Activated CD4-positive, alpha-beta memory T cell treated with anti-CD3 and anti-CD28 coated beads, Interleukin-2, amount 10 ng/mL, durations not matched to agents 7 days and 5 days (primary cell): ENCODE measurements at places on chromosomes 11 and 22. TPM values are rescaled to one million over a fixed set of nuclear protein-coding genes. Genes with fewer than 3 reads are reported as not detected.

DNA sequence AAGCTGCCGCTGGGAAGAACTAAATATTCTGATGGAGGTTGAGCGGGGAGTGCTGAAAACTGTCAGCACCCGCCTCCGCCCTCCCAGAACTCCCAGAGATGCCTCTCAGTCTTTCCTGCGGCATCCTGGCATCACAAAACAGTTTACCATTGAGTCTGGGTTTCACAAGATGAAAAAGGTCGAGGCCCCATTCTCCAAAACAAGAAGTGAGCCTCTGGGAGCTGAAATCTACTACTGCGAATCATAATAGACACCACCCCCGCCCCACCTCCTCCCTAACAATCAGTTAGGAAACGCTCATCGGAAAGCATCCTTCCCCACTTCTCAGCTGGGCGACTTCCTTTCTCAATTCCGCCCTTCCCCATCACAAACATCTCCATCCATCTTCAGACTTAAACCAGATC, 1.0 kb downstream of the SUN2 start:
- DNase-seq, result no peak

GRCh38 chr11:117914991-117915618, 14.1 kb downstream of the TMPRSS13 start:
- no peak for DNase-seq

GRCh38 chr11:117468888-117469287, 141.2 kb downstream of the CEP164 start:
- no peak for DNase-seq

DNA sequence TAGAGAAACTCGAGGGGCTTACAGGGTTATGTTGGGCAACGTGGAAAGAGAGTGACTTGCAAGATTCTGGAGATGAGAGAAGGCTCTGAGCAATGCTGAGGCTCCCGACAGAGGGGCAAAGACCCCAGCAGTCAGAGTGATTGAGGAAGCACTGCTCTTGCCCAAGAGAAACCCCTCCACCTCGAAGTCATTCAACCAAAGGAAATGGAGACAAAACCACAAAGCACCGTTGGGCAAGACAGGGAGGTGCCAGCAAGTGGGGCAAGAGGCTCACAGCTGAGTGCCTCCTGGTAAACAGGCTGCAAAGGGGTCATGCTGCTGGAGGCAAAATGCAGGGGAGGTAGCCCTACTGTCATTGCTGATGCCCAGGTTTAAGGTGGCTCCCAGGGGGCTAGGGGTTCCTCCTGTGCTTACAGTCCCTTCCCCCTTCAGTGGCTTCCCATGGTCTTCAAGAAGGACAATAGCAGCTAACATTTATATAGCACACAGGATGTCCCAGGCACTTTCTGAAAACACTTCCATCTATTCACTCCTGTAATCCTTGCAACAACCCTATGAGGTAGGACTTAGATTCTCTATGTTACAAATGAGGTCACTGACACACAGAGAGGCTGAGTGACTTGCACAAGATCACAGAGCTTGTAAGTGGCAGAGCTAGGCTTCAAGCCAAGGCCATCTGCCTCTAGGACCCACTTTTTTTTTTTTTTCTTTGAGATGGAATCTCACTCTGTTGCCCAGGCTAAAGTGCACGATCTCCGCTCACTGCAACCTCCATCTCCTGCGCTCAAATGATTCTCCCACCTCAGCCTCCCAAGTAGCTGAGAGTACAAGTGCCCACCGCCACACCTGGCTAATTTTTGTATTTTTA, 18.1 kb upstream of the MYH9 start:
- DNase-seq, result peak; percentile 80

- no peak for DNase-seq
Observed at GRCh38 chr11:35836205-35836604, 107.7 kb upstream of the LDLRAD3 start.

GRCh38 chr11:105357764-105358163, 218.2 kb upstream of the CARD18 start:
- DNase-seq, result no peak

GRCh38 chr11:6546735-6547134, 49.7 kb downstream of the DNHD1 start:
- DNase-seq, result no peak

DNA sequence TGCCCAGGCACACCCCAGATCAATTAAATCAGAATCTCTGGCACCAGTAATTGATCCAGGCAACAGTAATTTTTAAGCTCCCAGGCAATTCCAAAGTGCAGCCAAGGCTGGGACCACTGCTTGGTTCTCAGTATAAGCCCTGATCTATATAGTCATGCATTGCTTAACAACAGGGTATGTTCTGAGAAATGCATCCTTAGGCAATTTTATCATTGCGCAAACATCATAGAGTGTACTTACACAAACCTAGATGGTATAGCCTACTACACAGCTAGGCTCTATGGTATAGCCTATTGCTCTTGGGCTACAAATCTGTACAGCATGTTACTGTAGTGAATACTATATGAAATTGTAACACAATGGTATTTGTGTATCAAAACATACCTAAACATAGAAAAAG, 651 bp upstream of the C11orf42 start:
- no peak for DNase-seq

Gene L3MBTL2
- total RNA-seq, result 25.9 TPM

Gene LRRC56
- total RNA-seq, result 2.5 TPM

Gene GSTT2
- total RNA-seq, result not detected

Gene THY1
- 1.3 TPM for total RNA-seq
